CD4-positive, alpha-beta T cell treated with Interleukin-4 for 1 hour (primary cell): ENCODE measurements at places on chromosomes 1 and 21.
A peak's percentile ranks its signal among the peaks of the same experiment; 100 is the strongest.

- DNase-seq = no peak
These were observed 674 bp downstream of the PPFIA4 start for GRCh38 chr1:203026666-203027663.

DNA sequence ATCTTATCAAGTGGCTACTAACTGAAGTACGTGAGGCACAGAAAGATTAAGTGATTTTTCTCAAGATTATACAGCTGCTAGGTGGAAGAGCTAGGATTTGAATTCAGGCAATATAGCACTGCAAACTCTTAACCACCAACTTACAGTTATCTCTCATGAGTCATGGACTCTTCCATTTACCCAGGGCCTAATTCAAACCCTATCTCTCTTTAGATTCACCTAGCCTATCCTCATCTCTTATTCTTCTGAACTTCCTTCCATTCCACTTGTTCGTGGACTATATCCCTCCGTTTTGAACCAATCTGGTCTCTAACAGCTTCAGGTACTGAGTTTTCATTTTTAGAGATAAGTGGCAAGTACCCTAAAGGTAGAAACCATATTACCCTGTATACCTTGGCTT lies 92.8 kb upstream of the DMRTA2 start:
- DNase-seq = no peak

DNA sequence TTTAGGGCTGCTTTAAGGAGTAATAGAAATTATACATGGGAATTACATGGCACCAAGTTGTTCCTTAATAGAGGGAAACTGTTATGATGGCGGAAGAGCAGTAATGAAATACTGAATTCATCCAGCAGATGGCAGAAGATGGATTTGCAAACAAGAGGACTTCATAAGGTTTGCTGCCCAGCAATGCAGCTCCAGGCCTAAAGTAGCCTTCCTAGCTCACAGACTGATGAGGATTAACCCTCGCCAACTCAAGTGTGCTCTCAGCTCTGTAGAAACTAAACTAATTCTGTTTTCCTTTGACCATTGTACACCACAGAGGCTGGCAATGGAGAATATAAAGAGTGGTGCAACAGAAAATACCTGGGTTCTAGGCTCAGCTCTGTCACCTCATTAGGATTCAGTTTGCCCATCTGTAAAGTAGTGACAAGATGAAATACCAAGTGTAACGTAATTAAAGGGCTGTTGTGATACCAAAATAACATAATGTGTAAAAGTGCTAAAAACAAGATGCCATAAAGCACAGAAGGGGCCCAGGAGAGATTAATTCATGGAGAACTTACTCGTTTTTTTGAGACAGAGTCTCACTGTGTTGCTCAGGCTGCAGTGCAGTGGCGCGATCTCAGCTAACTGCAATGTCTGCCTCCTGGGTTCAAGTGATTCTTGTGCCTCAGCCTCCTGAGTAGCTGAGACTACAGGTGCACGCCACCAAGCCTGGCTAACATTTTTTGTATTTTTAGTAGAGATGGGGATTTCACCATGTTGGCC lies 102.4 kb upstream of the SERBP1 start:
- peak; percentile 28 for DNase-seq

DNA sequence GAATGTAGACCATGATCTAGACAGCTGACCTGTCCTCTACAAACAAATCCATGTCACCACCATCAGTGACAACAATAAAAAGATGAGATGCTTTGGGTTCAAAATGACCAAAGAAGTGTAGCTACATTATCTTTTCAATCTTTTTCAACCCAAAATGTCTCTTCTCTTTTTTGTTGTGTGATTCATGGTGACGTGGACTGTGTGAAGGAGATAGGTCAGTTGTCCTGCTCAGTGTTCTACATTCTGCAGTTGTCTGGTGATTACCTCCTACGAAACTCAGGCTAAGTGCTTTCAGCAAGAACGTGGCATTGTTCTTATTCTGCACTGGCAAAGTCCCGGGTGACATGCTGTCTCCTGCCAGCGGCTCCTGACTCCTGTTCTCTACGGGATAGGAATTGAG lies 73.1 kb downstream of the PRKAB2 start:
- DNase-seq = no peak

- no peak for DNase-seq
These were observed 31.5 kb downstream of the PALMD start for GRCh38 chr1:99677416-99677815.

GRCh38 chr1:30313584-30313983 lies 409.8 kb downstream of the MATN1 start:
- no peak for DNase-seq

GRCh38 chr1:233102341-233102740 lies 151.9 kb downstream of the NTPCR start:
- no peak for DNase-seq

GRCh38 chr1:167863921-167864279 lies 50.0 kb downstream of the ADCY10 start:
- DNase-seq = no peak

DNA sequence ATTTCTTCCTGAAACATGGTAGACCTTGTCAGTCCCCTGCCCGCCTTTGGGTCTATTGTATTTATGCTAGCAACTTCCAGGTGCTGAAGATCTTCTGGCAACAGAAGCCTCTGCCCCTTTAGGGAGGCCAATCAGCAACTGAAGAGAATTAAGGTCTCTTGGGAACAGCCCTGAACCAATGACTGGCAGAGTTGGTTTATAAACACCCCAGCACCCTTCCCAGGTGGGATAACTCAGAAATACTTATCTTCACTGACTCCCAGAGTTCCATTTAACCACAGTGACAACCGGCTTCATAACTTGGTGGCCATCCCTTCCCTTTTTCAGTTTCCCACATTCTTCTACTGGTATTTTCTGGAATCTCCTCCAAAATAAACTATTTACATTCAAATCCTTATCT lies 27.2 kb upstream of the TMCO1 start:
- no peak for DNase-seq

GRCh38 chr1:61568460-61569302 lies 156.3 kb downstream of the TM2D1 start:
- no peak for DNase-seq

GRCh38 chr1:1098681-1099421 lies 17.0 kb downstream of the C1orf159 start:
- no peak for DNase-seq

DNA sequence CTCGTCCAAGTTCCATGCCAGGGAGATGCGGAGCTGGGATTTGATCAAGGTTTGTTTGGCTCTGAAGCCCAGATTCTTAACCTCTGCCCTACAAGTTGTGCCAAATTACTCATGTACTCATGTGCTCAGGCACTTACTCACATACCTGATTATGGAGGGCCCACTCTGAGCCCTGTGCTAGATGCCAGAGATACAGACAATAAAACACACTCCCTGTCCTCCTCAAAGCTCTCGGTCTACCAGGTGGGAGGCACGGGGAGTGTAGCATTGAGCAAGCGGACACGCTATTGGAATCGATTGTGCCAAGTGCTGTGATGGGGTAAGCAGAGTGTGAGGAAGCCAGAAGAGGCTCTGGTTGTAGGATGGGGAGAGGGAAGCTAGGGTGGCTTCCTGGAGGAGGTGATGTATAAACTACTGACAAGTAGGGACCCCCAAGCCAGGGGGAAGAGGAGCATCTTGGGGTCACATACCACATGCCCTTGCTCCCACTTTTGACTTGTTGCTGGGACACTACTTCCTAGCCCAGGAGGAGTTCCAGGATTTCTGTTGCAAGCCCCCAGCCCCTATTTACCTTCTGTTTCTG lies 49.8 kb upstream of the IFNLR1 start:
- DNase-seq = no peak

DNA sequence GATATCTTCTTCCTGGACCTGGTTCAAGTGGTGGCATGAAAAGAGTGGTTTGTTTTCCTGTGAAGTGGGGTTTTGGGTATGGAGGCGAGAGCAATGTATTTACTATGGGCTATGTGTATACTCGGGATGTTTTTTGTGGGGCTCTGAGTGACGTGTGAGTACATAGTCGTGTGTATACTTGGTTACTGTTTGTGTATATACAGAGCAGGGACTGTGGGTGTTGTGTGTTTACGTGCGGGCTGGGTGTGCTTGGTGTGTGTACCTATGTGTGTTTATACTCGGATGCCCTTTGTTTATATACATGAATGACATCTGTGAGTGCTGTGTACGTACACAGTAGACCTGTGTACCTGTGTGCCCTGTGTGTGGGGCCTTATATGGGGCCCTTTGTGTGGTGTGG lies 50.0 kb downstream of the YARS1 start:
- no peak for DNase-seq

- DNase-seq = no peak
These were observed 392.7 kb upstream of the LRRC7 start for GRCh38 chr1:69175053-69175452.

- DNase-seq = peak; percentile 70
These were observed at the start of gene C1orf115 for GRCh38 chr1:220690140-220691052. Gene C1orf115 (plus strand): TSS chr1:220690363. CDS start chr1:220690403, 40 bp downstream.

GRCh38 chr1:225990705-225991464 lies 8.3 kb downstream of the SDE2 start:
- peak; percentile 54 for DNase-seq

GRCh38 chr21:44418876-44419230 lies 36.5 kb upstream of the LRRC3 start:
- no peak for DNase-seq

DNA sequence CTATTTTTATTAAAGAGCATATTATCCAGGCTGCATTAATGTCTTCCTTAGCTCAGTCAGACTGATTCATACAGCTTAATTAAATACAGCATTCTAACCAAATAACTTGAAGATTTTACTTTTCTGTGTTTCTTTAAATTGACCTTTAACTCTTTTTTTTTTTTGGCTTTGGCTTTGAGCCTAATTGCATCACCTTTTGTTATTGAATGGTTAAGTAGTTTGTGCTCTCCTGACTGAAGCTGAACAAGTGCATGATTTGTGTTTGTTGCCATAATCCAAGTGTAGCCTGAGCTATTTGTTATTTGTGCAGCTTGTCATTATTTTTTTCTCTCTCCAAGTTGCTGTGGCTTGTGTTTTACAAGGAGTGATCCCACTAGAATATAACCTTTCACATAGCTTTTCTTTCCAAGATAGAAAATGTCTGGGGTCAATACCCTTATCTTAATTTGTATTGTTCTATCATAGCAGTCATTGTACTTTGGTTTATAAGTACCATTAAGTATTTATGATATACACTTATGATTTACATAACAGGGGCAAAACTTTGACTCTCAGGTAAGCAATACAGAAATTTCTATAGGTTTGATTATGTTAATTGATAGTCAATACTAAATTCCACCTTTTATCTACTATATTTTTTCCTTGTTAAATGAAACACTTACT lies 31.6 kb downstream of the CDC14A start:
- DNase-seq = no peak

GRCh38 chr1:200048244-200048643 lies 20.7 kb downstream of the NR5A2 start:
- no peak for DNase-seq

- DNase-seq = no peak
These were observed 4.8 kb downstream of the OVGP1 start for GRCh38 chr1:111422546-111423391.

GRCh38 chr1:69513601-69514000 lies 54.1 kb upstream of the LRRC7 start:
- no peak for DNase-seq

- no peak for DNase-seq
These were observed 37.3 kb downstream of the NPHP4 start for GRCh38 chr1:5954964-5955363.

DNA sequence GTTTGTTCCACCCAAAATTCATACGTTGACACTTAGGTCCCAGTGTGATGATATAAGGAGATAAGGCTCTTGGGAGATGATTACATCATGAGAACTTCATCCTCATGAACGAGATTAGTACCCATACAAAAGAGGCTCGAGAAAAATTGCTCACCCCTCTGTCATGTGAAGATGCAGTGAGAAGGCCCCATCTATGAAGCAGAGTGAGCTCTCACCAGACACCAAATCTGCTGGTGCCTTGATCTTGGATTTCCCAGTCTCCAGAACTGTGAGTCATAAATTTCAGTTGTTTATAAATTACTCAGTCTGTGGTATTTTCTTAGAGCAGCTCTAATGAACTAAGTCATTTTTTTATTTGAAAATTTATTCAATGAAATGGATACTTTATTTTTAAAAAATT lies 42.6 kb upstream of the USP25 start:
- no peak for DNase-seq

- no peak for DNase-seq
These were observed 79.2 kb downstream of the OLIG1 start for GRCh38 chr21:33149181-33149580.

DNA sequence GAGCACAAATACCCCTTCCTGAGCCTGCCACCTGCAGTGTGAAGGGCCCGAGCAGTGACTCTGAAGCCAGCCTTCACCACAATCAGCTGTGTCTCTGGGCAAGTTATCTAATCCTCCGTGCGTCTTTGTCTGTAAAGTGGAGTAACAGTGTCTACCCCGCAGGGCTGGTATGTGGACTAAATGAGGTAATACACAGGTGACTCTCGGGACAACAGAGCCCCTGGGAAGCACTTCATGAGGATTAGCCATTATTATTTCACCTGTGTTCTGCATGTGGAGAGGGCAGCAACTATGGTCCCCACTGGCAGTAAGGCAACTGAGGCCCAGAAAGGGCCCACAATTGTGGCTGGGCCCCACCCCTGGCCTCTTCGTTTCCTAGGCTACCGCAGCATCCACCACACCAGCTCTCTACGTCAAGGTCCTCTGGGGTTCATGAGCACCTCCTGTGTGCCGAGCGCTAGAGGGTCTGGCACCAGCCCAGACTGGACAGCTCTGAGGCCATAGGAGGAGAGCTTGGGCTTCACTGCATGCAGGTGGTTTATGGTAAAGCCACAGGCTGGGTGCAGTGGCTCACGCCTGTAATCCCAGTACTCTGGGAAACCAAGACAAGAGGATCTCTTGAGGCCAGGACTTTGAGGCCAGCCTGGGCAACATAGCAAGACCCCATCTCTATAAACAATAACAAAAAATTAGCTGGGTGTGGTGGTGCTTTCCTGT lies 41.3 kb upstream of the LRP8 start:
- DNase-seq = peak; percentile 9

DNA sequence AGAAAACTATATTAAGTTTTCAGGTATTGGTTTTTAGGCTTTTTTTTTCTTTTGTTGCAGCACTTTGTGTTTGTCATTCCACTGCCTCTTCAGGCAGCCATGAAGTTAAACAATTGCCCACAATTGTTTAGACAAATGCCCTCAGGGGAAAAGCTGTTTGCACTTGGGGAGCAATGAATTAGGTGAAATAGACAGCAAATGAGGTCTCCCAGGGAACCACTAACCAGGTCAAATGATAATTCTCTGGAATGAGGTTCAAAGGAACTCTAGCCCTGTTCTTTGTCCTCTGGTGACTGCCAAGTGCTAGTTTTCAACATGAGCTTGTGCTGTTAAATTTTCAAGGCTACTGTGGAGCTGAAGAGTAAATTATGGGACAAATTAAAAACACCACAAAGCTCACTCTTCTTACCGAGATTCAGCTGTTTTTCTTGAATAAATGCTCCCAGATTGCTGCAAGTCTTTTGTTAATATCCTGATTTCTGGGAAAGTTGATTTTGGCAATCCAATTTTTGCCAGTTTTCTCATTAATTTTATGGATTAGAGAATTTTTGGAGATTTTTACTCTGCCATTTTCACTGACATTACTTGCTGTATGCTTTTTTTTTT lies 15.1 kb upstream of the MAB21L3 start:
- DNase-seq = no peak

DNA sequence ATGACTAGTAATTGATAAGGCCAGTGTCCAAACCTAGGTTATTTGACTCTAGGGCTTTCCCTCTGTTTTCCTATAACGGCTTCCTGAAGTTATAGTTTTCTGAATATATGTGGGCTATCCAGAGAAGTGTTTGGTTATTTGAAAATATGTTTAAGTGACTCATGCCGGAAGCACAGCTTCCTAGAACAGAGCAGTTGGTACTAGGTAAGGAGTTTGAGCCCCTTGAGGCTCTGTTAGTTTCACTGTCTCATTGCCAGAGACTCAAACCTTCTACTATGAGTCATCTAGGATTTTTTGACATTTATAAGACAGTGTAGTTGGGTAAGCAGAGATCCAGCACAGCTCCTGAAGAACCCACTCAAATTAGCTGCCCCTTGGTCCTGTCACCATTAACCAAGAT lies 27.1 kb upstream of the LEPR start:
- no peak for DNase-seq
